Heart left ventricle (tissue), 16 donors: ENCODE measurements at places on chromosomes 4 and X.

DNA sequence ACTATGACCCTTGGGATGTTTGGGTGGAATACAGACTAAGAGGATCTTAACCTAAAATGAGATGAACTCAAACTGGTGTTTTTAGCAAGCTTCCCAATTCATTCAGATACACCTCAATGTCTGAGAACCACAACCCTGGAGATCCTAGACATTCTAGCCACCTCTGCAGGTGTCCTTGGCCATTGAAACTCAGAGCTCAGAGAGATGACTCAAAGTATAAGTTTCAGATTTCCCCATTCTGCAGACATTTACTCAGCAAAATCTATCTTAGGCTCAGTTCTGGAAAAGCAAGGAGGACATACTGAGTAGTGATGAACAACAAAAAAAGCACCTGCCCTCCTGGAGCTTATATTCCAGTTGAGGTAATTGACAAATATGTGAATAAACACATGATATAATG is 47.8 kb downstream of the COMMD8 start:
- no peaks in the 10 kb centered on the region for H3K4me1 ChIP-seq
- no peaks in the 10 kb centered on the region for H3K36me3 ChIP-seq

- H3K36me3 ChIP-seq: no peaks in the 10 kb centered on the region
- no peak overlapping the region for H3K4me3 ChIP-seq
- no peak for DNase-seq
- no peaks in the 10 kb centered on the region for H3K4me1 ChIP-seq
- no peak overlapping the region for H3K27ac ChIP-seq
Observed at GRCh38 chr4:168771251-168771650, 238.8 kb downstream of the CBR4 start.

DNA sequence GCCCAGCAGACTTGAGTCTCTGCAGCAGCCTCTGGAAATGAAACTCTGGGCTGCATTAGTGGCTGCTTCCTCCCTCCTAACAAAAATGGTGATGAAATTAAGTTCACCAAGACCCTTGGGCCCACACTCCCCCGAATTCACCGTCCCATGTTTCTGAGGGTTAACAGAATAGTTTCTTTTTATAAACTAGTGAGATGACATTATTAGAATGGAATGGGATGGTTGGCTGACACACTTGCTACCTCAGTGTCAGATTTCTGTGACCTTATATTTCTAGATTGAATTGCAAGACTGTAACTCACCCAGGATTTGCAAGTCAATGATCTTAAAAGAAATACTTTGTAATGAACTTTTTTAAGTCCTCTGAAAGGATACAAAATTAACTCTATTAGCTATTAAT is 127.1 kb downstream of the SHROOM3 start:
- H3K4me1 ChIP-seq: no peaks in the 10 kb centered on the region
- H3K27ac ChIP-seq: peak overlapping the region; percentile 14
- H3K36me3 ChIP-seq: no peaks in the 10 kb centered on the region
- no peak overlapping the region for H3K4me3 ChIP-seq

DNA sequence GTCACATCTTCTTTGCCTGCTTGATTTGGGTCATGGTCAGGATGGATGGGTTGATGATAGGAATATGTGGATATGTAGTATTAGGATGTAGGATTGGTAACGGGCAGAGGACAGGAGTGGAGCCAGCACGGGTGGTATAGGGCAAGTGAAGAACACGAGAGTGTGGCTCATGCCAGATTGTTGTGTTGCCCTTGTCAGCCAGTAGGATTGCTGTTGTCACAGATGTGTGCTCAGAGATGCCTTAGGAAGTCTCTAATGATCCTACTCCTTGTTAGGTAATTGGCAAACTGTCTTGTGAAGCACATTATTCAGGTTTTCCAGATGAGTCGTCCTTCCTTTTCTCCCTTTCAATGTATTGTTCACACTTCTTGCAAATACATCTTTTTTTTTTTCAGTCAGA is 5.5 kb downstream of the ATP10D start:
- DNase-seq: peak; percentile 31
- H3K4me3 ChIP-seq: no peak overlapping the region
- peaks cover 13% of the 10 kb centered on the region for H3K4me1 ChIP-seq
- H3K27ac ChIP-seq: no peak overlapping the region
- no peaks in the 10 kb centered on the region for H3K36me3 ChIP-seq
- no peaks in the 10 kb centered on the region for H3K27me3 ChIP-seq

DNA sequence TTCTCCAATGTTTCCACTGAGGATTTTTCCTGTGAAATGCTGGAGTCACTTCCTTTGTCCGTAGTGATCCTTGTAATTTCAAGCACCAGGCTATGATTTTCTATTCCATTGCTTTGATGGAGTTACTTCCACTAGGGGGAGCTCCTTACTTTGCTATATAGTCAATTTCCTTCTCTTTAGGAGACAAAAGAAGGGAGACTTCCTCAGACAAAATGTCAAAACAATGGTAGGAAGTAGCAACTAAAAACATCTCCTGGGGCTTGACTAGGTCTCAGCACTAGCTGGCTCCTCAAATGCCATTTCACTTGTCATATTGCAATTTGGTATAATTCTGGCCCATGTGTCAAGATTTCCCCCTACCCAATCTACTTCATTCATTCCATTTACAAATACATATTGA is 24.1 kb downstream of the ZCCHC12 start:
- H3K27me3 ChIP-seq: peaks cover 5% of the 10 kb centered on the region
- no peak overlapping the region for H3K4me3 ChIP-seq
- DNase-seq: no peak

DNA sequence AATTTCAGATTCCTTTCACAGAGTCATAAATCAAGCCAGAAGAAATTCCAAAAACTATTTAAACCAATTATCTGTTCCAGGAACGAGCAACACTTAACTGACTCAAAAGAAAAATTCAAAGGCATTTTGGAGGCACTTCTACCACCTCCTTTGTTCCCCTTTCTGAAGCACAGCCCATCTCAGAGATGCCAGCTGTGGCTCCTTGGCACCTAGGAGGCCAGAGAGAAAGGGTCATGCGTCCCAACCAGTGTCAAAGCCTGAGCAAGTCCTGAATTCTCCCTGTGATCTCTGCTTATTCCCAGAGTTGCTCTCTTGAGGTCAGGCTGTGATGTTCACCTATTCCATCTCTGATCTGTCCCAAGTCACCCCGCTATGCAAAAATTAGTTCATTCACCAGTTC is 105.0 kb upstream of the S100G start:
- H3K4me1 ChIP-seq: no peaks in the 10 kb centered on the region
- no peaks in the 10 kb centered on the region for H3K36me3 ChIP-seq
- DNase-seq: no peak

DNA sequence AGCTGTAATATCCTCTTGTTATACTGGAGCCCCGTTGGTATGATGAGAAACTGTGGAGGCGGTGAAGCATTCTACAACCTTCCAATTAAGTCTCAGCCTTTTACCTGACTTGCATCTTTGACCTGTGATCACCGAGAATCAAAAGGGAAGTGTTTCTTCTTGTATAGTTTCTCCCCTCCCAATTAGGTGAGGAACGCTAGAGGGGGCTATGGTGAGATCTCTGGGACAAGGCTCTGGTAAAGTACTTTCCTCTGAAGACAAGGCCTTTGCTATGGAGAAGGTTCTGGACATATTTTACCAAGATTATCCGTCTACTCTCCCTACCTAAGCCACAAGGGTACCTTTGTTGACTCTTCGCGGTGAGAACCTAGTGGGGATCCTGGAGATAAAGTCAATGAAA is 111.3 kb downstream of the CBLL2 start:
- DNase-seq: no peak
- H3K36me3 ChIP-seq: no peaks in the 10 kb centered on the region
- H3K27ac ChIP-seq: no peak overlapping the region
- no peaks in the 10 kb centered on the region for H3K4me1 ChIP-seq
- no peaks in the 10 kb centered on the region for H3K27me3 ChIP-seq

- H3K27ac ChIP-seq: no peak overlapping the region
- H3K4me1 ChIP-seq: no peaks in the 10 kb centered on the region
- H3K27me3 ChIP-seq: no peaks in the 10 kb centered on the region
- H3K36me3 ChIP-seq: no peaks in the 10 kb centered on the region
Observed at GRCh38 chrX:29281078-29281742, 694.0 kb downstream of the IL1RAPL1 start.

DNA sequence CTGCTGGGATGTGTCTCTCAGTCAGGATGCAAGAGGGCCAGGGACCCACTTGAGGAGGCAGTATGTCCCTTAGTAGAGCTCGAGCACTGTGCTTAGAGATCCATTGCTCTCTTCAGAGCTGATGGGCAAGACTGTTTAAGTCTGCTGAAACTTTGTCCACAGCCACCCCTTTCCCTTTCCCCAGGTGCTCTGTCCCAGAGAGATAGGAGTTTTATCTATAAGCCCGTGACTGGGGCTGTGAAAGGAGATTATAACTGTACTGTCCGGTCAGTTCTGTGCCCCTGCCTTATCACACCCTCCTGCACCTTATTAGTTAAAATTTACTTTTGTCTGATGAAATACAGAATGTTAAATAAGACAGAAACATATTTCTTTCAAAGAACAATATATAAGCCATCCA is 378.4 kb downstream of the PABPC4L start:
- H3K4me1 ChIP-seq: no peaks in the 10 kb centered on the region
- H3K4me3 ChIP-seq: no peak overlapping the region
- H3K36me3 ChIP-seq: no peaks in the 10 kb centered on the region
- DNase-seq: no peak
- H3K27ac ChIP-seq: no peak overlapping the region

DNA sequence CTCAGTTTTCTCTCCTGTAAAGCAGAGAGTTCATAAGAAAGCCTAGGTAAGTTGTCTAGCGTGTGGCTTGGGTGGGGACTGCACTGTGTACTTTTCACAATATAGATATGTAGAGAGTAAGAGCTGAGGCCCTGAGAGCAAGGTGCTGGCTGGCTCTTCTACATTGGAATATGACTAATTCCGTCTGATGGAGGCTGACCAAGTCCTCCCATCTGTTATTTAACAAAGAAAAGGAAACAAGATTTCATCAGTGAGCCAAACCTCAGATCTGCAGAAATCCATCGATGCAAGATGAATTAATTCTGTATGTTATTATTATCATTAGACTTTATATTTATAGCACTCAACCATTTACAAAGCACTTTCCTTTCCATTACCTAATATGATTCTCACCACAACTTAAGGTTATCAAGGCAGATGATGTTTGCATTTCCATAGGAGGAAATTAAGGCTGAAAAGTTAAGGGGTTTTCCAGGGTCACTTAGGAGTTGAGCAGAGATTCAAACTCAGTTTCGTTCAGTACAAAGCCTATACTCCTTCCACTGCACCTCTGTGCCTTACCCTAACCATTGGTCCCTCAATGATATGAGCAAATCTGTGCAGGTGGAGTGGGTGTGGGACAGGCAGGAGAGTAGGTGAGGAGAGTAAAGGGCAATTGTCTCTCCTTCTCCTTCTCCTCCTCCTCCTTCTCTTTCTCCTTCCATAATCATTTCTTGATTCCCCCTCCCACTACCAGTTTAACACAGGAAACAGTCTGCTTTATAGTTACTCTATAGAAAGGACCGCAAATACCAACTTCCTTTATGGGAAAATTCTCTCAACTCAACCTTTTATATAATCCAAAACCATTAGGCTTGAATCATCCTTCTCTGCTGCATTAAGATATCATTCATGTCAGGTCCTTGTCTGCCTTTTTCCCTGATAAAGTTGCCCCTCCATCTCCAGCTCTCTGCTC is 27.6 kb upstream of the SRD5A3 start:
- no peaks in the 10 kb centered on the region for H3K36me3 ChIP-seq
- peaks cover 7% of the 10 kb centered on the region for H3K4me1 ChIP-seq
- H3K4me3 ChIP-seq: no peak overlapping the region
- H3K27ac ChIP-seq: no peak overlapping the region

GRCh38 chr4:154084864-154085263 is 296.0 kb upstream of the SFRP2 start:
- no peaks in the 10 kb centered on the region for H3K27me3 ChIP-seq
- no peak overlapping the region for H3K4me3 ChIP-seq
- no peak for DNase-seq
- no peaks in the 10 kb centered on the region for H3K36me3 ChIP-seq
- no peaks in the 10 kb centered on the region for H3K4me1 ChIP-seq
- no peak overlapping the region for H3K27ac ChIP-seq

DNA sequence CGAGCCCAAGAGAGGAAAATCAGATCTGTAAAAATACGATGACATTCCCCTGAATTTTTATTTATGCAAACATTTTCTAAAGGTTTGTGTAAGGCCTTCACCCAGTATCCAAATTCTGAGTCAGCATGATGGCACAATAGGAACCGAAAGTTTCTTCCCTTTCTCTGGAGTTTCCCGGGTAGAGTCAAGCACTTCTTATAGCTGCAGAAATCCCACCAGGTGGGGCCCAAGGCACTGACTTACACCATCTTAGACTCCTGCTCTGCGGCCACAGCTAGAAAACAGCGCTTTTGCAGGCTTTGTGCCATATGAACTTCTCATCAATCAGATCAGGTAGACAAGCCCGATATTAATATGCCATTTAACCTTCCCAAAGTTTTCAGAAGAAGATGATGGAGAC is 13.4 kb downstream of the LEF1 start:
- H3K36me3 ChIP-seq: no peaks in the 10 kb centered on the region
- no peak for DNase-seq
- no peak overlapping the region for H3K27ac ChIP-seq
- no peaks in the 10 kb centered on the region for H3K4me1 ChIP-seq
- no peak overlapping the region for H3K4me3 ChIP-seq

GRCh38 chr4:54915276-54915675 is 210.1 kb downstream of the KDR start:
- H3K27me3 ChIP-seq: no peaks in the 10 kb centered on the region
- H3K4me1 ChIP-seq: peaks cover 18% of the 10 kb centered on the region
- no peaks in the 10 kb centered on the region for H3K36me3 ChIP-seq
- no peak overlapping the region for H3K4me3 ChIP-seq

DNA sequence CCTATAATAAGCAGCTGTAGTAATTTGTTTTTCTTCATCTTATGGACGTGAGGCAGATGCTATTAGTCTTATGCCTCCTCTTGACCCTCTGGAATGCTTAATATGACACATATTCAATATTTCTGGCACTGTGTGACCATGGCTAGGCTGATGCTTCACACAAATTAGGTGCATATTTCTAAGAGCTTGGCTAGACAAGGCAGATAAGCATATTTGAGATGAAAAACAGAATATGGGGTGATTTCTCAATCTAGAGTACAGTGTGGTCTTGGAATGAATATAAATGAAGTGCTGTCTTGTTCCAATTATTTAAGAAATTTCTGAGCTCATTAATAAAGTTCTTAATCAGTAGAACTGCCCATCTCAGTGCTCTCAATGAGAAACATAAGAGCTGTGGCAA is 156.2 kb downstream of the NPNT start:
- no peaks in the 10 kb centered on the region for H3K4me1 ChIP-seq
- no peaks in the 10 kb centered on the region for H3K36me3 ChIP-seq
- no peak overlapping the region for H3K4me3 ChIP-seq
- H3K27ac ChIP-seq: no peak overlapping the region

DNA sequence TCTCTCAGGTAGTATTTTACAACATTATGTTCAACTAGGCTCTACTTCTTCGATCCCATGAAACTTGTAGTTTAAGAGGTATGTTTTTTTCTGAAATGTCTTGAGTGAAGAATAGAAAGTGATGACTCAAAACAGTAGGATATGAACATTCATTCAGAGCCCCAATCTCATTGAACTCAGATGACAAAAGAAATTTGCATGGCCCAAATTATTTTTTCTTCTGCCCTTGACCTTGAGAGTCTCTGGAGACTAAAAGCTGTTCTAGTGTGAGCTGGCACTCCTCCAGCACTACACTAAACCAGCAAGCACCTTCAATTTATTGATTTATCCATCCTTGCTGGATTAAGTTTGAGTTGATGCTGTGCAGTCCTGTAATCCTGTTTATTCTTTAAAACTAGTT is 4.0 kb downstream of the DCLK2 start:
- H3K36me3 ChIP-seq: no peaks in the 10 kb centered on the region
- H3K27me3 ChIP-seq: no peaks in the 10 kb centered on the region
- H3K27ac ChIP-seq: no peak overlapping the region
- peaks cover 4% of the 10 kb centered on the region for H3K4me1 ChIP-seq
